ENCODE measurements at places on chromosomes 6 and 20.

GRCh38 chr6:30322527-30323501 is 3.9 kb upstream of the TRIM39 start:
- DNase-seq = no peak

DNA sequence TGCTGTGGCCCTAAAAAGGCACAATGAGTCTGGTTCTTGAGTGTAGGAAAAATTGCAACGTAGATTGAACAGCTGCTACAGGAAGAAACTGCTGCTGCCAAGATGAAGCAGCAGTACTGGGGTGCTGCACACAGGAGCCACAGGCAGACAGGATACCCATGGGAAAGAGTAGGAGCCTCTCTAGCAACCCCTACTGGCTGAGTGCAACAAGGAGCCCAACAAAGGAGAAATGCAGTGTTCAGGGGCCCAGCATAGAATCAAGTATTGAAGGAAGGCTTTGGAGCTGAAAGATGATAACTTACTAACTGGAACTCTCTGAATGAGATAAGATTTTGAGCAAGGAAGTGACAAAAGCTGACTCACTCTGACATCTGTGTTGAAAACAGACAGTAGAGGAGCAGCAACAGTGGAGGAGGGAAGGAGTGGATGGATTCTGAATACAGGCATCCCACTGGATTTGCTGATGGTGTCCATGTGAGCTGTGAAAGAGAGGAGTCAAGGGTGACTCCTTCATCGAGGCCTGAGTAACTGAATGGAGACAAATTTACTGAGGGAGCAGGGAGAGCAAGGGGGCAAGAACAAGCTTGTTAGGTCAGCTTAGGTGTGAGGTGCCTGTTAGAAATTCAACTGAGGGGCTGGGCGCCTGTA is 534.7 kb upstream of the JARID2 start:
- DNase-seq = no peak

GRCh38 chr6:94372229-94372628 is 952.9 kb upstream of the EPHA7 start:
- no peak for DNase-seq

DNA sequence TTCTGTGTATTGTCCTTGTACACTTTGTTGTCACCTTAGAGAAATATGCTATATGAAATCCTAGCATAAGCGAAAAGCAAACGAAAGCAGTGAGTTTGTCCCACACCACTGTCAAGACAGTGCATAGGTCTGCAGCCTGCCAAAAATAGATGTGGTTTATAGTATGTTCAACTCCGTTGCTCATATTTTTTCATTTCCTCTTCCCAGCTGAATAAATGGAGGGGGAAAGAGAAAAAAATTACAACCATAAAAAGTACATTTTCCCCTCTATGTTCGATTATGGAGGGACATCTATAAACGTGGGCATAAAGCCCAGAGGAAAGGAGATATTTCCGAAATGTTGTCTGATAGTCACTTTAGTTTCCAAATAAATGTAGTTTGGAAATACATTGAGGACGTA is 25.8 kb downstream of the PRL start:
- no peak for DNase-seq

GRCh38 chr6:44211284-44211683 is 5.4 kb upstream of the MYMX start:
- DNase-seq = no peak

DNA sequence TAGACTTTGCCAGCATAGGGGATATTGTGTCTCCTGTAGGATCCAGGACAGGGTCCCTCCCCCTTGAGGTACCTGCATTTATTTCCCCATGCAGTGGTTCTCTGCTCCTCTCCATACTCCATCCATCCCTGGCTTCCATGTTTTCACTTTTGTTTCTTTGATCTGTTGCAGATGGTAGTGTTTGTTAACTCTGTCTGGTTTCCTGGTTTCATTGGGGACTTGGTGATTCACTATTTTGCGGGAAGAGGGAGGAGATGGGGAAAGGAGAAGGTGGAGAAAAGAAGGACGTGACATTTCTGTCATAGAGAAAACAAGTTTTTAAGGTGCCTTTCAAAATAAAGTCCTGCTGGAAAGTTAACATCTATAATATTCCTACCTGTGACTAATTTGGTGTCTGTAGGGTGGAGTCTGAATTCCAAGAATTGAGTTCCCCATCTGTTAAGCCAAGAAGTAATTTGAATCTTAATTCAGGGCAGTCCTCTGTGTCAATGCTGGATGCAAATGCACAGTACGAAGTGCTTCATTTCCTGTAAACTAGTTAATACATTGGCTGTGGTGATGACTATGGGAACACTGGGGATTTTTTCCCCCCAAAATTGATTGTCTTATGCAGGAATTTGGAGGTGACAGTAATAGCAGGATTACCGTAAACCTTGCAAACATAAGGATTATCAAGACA is 6.9 kb upstream of the RNF144B start:
- no peak for DNase-seq

DNA sequence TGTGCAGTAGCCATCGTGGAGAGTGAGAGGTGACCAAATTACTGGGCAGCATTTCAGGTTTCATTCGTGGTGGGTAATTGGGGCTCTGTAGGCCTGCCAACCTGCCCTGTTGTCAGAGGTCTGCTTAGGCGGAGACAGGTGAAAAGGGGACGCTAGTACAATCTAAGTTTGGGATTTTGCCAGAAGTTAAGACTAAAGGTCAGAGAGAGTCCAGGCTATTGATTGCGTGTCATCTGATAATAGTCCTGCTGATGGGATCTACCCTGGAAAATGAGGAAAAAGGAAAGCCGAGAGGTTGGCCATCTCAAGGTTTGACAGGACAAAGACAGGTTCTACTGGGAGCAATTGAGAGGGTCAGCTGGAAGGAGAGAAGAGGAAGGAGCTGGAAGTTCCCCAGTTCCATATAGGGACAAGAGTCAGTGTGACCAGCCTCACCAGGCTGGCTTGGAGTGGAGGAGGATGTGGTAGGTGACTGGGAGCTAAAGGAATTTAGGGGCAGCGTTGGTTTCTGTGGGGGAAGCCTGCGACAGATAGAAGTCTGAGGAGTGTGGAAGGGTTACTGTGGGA is 10.9 kb downstream of the ARFGEF2 start:
- no peak for DNase-seq

GRCh38 chr20:46948081-46948480 is 53.4 kb downstream of the EYA2 start:
- DNase-seq = no peak

DNA sequence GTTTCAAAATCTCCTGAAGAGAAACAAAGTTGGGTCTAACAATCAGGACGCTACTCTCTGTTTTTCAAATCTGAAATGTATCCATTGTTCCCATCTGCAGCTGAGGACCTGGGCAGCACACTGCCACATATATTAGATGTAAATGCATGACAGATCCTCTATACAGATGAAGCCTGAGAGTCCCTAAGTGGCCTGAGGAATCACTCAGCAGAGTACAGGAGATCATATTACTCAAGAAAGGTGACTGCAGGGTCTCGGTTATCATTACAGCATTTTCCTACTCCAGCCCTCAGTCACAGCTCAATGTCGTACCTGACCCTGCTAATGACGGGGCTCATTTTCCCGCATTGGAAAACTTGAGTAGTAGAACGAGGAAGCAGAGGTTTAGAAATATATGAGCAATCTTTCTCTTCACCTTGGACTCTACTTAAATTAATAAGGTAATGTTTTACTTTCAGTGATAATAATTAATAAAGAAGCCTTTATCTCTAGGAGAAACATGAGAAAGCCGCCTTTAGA is 256.2 kb upstream of the IRAK1BP1 start:
- no peak for DNase-seq

DNA sequence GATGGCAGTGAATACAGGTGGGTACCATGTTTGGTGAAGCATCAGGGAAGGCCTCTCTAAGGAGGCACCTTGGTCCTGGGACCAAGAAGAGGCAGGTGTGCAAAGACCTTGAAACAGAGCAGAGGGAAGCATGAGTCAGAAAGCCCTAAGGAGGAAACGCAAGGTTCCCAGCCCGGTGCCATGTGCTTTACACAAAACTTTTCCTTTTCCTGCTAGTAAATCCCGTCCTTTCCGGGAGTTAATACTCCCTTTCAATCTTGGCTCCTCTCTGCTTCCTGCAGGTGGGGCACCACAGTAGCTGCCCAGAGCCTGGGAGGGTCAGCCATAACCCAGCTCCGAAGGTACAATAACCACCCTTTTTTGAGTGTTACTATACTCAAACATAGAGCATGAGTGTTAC is 19.4 kb upstream of the SLC23A2 start:
- no peak for DNase-seq

- DNase-seq = no peak
Observed at GRCh38 chr6:3233321-3233720, 5.9 kb upstream of the TUBB2B start.

DNA sequence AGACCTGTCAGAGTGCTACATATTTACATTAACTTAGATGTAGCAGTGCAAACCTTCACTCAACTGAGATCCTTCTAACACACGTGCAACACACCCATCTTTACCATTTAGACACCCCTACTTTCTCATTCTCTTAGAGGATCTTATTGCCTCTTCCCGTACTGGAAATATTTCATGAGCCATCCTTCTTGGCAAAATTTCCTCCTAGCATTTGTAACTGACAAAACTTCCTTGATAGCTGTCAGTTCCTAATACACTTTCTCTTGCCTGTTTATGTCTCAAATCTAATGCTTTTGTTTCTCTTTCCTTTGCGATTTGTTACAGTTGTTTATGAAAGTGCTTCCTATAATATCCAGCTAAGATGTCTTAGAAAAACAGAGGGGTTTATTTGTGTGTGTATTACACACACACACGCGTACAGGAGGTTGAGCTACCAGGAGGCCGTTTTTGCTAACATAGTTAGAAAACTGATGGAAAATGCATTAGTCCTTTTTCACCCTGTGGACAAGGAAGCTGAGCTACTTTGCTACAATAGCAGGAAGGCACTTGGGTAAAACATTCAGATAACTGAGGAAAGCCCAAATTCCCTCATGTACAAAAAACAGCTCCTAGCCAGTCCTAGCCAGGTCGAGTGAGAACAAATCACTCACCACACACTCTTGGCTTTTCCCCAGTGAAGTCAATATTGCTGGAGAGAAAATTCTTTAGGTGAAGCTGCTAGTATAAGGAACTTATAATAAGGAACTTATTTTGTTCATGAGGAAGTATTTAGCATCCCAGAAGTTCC is 153.6 kb downstream of the NFATC2 start:
- no peak for DNase-seq

DNA sequence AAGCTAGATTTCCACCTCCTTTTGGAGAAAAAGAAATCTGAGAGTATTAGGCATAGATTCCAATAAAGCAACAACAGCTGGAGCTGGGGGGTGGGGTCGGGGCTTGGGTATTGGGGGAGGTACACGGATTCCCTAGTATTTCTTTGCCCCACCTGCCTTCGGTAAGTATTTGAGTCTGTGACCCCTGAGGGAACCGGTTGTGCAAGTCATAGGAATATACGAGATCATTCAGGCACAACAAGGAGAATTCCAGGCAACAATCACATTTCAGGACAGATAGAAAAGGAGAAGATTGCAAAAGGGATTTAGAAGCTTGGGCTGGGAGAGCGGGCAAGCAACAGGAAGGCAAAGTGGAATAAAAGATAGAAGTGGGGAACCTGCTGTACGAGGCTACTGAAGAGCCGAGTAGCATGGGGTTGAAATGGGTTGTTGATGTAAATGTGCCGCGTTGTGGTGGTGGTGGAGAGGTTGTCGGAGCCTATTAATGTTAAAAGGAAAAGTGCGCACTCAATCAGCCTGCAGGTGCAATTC is 148.9 kb downstream of the BCAS1 start:
- DNase-seq = no peak

- DNase-seq = no peak
Observed at GRCh38 chr6:11330413-11330760, 97.9 kb upstream of the NEDD9 start.

GRCh38 chr6:118553132-118553531 is 5.0 kb downstream of the PLN start:
- DNase-seq = no peak

- DNase-seq = no peak
Observed at GRCh38 chr6:4853349-4853748, 77.1 kb downstream of the CDYL start.

DNA sequence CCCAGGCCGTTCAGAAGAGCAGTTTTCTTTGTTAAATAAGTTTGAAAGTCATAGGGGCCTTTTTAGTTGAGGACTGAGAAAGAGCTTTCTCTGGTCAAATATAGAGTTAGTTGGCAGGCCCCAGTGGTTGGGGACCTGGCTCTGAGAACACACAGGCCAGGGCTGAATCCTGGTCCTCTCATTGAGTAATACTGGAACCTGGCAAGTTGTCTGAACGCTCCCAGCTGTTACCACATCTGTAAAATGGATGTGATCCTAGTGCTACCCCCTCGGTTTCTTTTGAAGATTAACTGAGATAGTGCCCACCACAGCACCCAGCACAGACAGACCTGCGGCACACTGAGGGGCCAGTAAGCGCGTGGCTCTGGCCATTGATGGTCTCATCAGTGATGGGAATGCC is 215.5 kb downstream of the ZDHHC14 start:
- no peak for DNase-seq

DNA sequence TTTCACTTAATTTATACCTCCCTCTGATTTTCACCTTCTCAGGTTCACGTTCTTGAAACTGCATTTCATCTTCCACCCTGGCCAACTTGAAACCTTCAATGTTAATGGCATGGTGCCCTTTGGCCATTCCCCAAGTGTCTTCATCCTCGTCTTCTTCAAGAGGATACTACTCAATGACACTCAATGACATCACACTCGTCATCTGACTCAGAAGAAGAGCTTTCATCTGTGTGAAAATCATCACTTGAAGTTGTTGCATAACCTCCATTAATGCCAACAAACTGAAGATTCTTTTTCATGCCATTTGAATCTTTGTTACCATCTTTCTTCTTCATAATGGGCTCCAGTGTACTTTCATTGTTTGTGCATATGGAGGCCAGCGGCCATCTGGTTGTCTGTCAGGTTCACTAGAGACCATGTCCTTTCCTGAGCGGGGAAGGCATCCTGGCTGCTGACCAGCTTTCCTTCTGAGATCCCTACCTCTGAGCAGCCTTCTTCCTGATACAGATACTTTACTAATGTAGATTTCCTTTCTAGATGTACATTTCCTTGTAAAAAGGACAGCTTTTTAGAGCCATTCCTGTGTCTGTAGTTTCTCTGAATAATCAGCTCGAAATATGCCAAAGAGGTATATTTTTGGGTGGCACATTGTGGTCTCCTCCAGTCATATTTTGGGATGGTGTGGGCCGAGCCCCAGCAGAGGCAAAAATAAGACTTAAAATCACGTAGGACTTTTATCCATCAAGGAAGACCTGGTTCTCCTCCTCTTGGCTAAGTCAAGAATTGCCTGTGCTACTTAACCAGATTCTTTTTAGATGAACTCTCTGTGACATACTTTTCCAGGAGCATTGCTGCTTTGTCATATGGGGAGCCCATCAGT is 21.3 kb downstream of the TRMT6 start:
- no peak for DNase-seq

- no peak for DNase-seq
Observed at GRCh38 chr20:42024653-42025052, 406.5 kb upstream of the CHD6 start.

GRCh38 chr20:46945465-46945864 is 50.8 kb downstream of the EYA2 start:
- DNase-seq = no peak

- no peak for DNase-seq
Observed at GRCh38 chr20:10789386-10789785, 115.6 kb upstream of the JAG1 start.

Measured in stimulated activated CD8-positive, alpha-beta memory T cell treated with anti-CD3 and anti-CD28 coated beads, Interleukin-4, amount 100 ng/mL, for 1 hour (primary cell).